Diencephalon (tissue), 1 donor: ENCODE measurements at places on chromosomes 7 and 10. TPM values are rescaled to one million over a fixed set of nuclear protein-coding genes. Genes with fewer than 3 reads are reported as not detected.

ABCB1 gene
- 12.2 TPM for total RNA-seq

NRAP gene
- 0.23 TPM for total RNA-seq

DIP2C gene
- total RNA-seq = 46.4 TPM

MGAM2 gene
- 0.23 TPM for total RNA-seq

CDHR3 gene
- 6.7 TPM for total RNA-seq

NUB1 gene
- total RNA-seq = 38.3 TPM

NKX1-2 gene
- total RNA-seq = 1.8 TPM

TET1 gene
- total RNA-seq = 33.7 TPM

TBC1D12 gene
- 66.2 TPM for total RNA-seq

INPP5F gene
- 329 TPM for total RNA-seq

LMOD2 gene
- not detected for total RNA-seq

BTBD16 gene
- not detected for total RNA-seq

FAM107B gene
- 51.2 TPM for total RNA-seq

STRIP2 gene
- total RNA-seq = 81.4 TPM

DNAH11 gene
- total RNA-seq = 8.3 TPM

ARL4A gene
- total RNA-seq = 57.7 TPM

PVRIG gene
- total RNA-seq = not detected

NPSR1 gene
- 1.8 TPM for total RNA-seq

FOXL3 gene
- not detected for total RNA-seq

TMEM26 gene
- total RNA-seq = 1.8 TPM

ZMIZ1 gene
- total RNA-seq = 43.8 TPM
